Naive thymus-derived CD8-positive, alpha-beta T cell (primary cell): ENCODE measurements at places on chromosomes 11 and 22. TPM values are rescaled to one million over a fixed set of nuclear protein-coding genes. Genes with fewer than 3 reads are reported as not detected.

The MRGPRF gene
- polyA plus RNA-seq = not detected

The MLC1 gene
- 0.12 TPM for polyA plus RNA-seq

The CTSW gene
- 495 TPM for polyA plus RNA-seq

The MOGAT2 gene
- not detected for polyA plus RNA-seq

The PACSIN3 gene
- polyA plus RNA-seq = not detected

GRCh38 chr11:120073196-120073595 is 64.7 kb downstream of the TRIM29 start:
- no peaks in the 10 kb centered on the region for H3K36me3 ChIP-seq
- H3K27me3 ChIP-seq = peaks cover 26% of the 10 kb centered on the region
- peaks cover 2% of the 10 kb centered on the region for H3K4me1 ChIP-seq
- no peak for DNase-seq
- no peak overlapping the region for H3K27ac ChIP-seq

- H3K4me1 ChIP-seq = peaks cover 8% of the 10 kb centered on the region
- H3K27ac ChIP-seq = no peak overlapping the region
- DNase-seq = no peak
- H3K27me3 ChIP-seq = peaks cover under 1% of the 10 kb centered on the region
- no peak overlapping the region for H3K4me3 ChIP-seq
- H3K36me3 ChIP-seq = no peaks in the 10 kb centered on the region
Measured at GRCh38 chr22:22929381-22930221, 42.0 kb downstream of the IGLL5 start.

DNA sequence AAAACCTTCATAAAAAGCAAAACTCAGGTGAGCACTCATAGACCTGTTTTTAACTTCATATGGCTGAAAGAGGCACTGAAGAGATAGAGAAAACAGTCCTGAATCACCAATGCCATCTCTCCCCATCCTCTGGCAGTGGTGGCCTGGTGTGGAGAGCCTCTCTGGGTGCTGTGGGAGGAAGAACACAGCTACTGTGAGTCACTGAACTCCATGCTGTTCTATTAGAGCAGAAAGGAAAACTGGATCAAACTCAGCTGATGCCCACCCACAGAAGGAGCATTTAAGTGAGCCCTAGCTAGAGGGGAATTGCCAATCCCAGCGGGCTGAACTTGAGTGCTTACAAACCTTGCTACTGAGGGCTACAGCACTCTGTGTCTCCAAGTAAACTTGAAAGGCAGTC is 115.3 kb upstream of the SESN3 start:
- H3K27ac ChIP-seq = no peak overlapping the region
- peaks cover 16% of the 10 kb centered on the region for H3K36me3 ChIP-seq
- no peaks in the 10 kb centered on the region for H3K4me1 ChIP-seq
- no peaks in the 10 kb centered on the region for H3K27me3 ChIP-seq
- DNase-seq = no peak

- no peak for DNase-seq
- H3K36me3 ChIP-seq = no peaks in the 10 kb centered on the region
- peaks cover 2% of the 10 kb centered on the region for H3K27me3 ChIP-seq
- peaks cover 2% of the 10 kb centered on the region for H3K4me1 ChIP-seq
- H3K4me3 ChIP-seq = no peak overlapping the region
- H3K27ac ChIP-seq = no peak overlapping the region
Measured at GRCh38 chr11:112792070-112792469, 169.2 kb upstream of the NCAM1 start.

- H3K4me1 ChIP-seq = peaks cover 19% of the 10 kb centered on the region
- no peak for DNase-seq
- no peaks in the 10 kb centered on the region for H3K36me3 ChIP-seq
Measured at GRCh38 chr11:75503531-75504099, 22.1 kb downstream of the GDPD5 start.

GRCh38 chr11:78338138-78338537 is 79.5 kb downstream of the GAB2 start:
- H3K4me1 ChIP-seq = no peaks in the 10 kb centered on the region
- H3K36me3 ChIP-seq = no peaks in the 10 kb centered on the region
- H3K27ac ChIP-seq = no peak overlapping the region
- H3K4me3 ChIP-seq = no peak overlapping the region
- no peak for DNase-seq

DNA sequence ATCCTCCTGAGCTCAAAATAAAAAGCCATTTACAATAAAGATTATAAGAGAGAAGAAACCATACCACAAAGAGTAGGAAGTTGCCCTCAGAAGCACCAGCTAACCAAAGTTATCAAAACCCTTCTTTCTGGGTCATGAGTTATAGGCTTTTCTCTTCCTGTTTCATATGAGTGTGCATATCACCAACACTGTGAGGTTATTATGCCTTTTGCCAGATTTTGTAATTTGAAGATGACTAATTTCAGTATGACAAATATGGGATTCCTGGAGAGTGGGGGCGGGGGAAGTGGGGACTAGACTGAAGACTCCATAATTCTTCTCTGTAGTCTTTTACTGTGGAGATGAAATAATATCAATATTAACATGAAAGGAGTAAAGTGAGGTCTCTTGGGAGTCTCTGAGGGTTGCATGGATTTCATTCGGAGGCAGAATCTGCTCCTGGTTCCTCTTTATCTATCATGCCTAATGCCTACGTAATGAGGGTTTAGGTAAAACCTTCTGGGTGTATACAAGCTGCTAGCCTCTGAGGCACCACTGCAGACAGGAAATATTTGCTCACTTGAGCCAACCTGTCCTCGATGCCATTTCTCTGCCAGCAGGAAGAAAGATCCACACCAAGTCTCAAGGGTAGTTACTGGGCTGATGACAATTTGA is 2.1 kb downstream of the LPXN start:
- DNase-seq = peak; percentile 44
- H3K27ac ChIP-seq = peak overlapping the region; percentile 100
- peaks cover 76% of the 10 kb centered on the region for H3K4me1 ChIP-seq
- H3K4me3 ChIP-seq = peak overlapping the region; percentile 96

DNA sequence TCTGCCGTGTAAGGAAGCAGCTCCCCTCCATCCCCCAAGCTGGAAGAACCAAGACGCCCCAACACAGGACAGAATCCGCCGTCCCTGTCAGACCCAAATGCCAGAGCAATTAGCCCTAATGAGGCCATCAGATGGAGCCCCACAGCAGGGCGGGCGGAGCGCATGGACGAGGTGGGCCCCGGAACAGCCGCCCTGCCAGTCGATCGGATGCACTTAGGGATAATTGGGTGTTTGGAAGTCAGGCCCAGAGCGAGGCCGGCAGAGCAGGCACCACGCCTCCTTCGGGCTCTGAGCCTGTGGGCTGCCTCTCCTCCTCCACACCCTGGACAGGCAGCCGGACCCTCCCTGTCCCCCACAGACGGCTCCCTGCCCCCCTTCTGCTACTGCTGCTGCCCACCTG is 5.5 kb upstream of the TH start:
- H3K27me3 ChIP-seq = no peaks in the 10 kb centered on the region
- H3K27ac ChIP-seq = no peak overlapping the region
- H3K36me3 ChIP-seq = no peaks in the 10 kb centered on the region
- peaks cover 2% of the 10 kb centered on the region for H3K4me1 ChIP-seq
- DNase-seq = no peak

- H3K4me1 ChIP-seq = peaks cover 34% of the 10 kb centered on the region
- no peak overlapping the region for H3K4me3 ChIP-seq
- no peak overlapping the region for H3K27ac ChIP-seq
- H3K27me3 ChIP-seq = no peaks in the 10 kb centered on the region
Measured at GRCh38 chr11:94549146-94549545, 5.4 kb downstream of the FUT4 start.

DNA sequence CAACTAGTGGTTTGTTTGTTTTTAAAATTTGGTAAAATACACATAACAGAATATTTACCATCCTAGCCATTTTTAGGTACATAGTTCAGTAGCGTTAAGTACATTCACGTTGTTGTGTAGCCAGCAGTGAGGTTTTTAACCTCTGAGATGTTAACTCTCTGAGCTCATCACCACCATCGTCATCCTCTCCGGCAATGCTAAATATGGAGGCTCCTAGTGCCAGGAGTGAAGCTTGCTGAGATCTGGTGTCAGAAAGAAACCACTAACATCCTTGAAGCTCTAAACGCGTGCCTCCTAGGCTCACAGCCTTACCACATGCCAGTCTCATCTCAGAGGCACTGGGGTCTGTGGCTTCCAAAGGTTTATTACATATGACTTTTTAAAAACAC is 330.2 kb upstream of the B3GAT1 start:
- no peaks in the 10 kb centered on the region for H3K36me3 ChIP-seq
- no peak overlapping the region for H3K27ac ChIP-seq
- H3K27me3 ChIP-seq = peaks cover 16% of the 10 kb centered on the region

- H3K27me3 ChIP-seq = no peaks in the 10 kb centered on the region
- no peaks in the 10 kb centered on the region for H3K36me3 ChIP-seq
- H3K4me3 ChIP-seq = peak overlapping the region; percentile 93
- peak; percentile 86 for DNase-seq
- H3K27ac ChIP-seq = peak overlapping the region; percentile 99
- peaks cover 57% of the 10 kb centered on the region for H3K4me1 ChIP-seq
Measured at GRCh38 chr22:30265823-30266444, 717 bp downstream of the OSM start.

DNA sequence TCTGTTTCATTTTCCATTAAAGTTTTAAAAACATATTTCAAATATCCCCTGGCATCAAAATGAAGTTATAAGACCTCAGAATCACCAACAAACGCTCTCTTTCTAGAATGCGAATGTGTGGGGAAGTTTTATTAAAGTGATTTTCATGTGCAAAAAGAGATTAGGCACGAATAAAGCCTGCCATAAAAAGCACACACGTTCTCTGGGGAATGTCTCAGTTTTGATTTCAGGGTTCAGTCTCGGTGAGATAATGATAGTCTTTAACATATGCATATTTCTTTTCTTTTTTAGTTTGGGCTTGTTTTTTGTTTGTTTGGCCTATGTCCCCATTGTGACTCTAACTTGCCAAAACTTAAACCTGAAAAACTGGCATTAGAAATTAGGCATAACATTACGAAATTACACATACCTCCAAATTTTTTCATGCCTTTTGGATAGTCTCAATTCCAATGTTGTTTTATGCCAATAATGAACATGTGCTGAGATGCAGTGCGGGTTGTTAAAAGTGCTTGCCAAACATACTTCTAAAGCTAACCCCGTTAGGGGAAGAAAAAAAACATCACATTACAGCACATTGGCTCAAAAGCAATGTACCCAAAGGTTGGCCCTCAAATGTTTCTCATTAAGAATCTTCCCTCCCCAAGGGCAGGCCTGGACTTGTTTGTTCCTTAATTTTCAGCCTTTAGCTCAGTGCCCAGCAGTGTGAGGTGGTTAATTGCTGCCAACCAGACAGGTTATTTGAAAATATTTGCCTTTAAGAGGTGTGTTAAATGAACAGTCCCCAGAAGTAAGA is 33.2 kb upstream of the FBLN1 start:
- H3K36me3 ChIP-seq = peaks cover 6% of the 10 kb centered on the region
- H3K4me3 ChIP-seq = no peak overlapping the region
- no peak overlapping the region for H3K27ac ChIP-seq
- no peak for DNase-seq
- peaks cover 3% of the 10 kb centered on the region for H3K4me1 ChIP-seq

DNA sequence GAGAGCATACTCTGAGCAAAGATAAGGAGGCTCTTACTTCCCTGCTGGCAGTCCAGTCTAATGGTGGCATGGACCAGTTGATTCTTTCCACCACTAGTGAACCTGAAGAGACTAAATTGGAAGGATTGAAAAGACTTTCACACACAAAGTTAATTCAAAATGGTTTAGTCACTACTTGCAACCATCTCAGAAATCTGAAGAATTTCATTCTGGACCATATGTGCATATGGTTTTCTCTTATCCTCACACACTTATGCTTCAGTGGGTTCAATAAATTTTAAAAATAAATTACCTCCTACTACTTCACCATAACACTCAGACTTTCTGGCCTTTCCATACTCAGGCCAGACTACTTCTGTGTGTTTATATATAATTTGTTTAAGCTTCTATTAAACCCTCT is 44.7 kb downstream of the CADM1 start:
- no peaks in the 10 kb centered on the region for H3K4me1 ChIP-seq
- no peaks in the 10 kb centered on the region for H3K36me3 ChIP-seq
- no peak overlapping the region for H3K27ac ChIP-seq
- DNase-seq = no peak

DNA sequence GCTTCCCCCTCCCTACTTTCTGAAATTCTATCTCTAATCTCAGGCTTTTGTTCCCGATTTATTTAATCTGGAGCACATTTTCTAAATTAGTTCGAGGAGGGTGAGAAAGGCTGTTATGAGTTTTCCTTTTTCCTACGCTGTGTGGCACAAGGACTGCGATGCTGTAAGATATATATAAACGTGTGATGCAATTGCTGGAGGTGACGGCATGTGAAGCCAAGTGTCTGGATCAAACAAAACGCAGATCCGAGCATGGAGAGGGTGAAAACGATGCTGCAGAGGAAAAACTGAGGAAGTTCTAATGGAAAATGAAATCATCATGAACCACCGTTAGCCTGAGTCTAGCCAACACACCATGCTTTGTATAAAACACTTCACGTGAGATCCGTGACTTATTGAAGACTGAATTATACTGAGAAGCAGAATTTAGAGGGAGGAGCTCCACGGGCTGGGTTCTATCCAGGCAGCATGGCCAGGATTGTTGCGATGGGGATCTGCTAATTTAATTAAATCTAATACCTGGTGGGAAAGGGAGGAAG is 4.4 kb downstream of the PKNOX2 start:
- peaks cover 12% of the 10 kb centered on the region for H3K4me1 ChIP-seq
- peaks cover 8% of the 10 kb centered on the region for H3K36me3 ChIP-seq
- H3K4me3 ChIP-seq = no peak overlapping the region
- H3K27ac ChIP-seq = no peak overlapping the region
- DNase-seq = no peak

- no peak overlapping the region for H3K27ac ChIP-seq
- no peak overlapping the region for H3K4me3 ChIP-seq
- no peaks in the 10 kb centered on the region for H3K4me1 ChIP-seq
Measured at GRCh38 chr22:23598805-23599518, 18.9 kb upstream of the IGLL1 start.

DNA sequence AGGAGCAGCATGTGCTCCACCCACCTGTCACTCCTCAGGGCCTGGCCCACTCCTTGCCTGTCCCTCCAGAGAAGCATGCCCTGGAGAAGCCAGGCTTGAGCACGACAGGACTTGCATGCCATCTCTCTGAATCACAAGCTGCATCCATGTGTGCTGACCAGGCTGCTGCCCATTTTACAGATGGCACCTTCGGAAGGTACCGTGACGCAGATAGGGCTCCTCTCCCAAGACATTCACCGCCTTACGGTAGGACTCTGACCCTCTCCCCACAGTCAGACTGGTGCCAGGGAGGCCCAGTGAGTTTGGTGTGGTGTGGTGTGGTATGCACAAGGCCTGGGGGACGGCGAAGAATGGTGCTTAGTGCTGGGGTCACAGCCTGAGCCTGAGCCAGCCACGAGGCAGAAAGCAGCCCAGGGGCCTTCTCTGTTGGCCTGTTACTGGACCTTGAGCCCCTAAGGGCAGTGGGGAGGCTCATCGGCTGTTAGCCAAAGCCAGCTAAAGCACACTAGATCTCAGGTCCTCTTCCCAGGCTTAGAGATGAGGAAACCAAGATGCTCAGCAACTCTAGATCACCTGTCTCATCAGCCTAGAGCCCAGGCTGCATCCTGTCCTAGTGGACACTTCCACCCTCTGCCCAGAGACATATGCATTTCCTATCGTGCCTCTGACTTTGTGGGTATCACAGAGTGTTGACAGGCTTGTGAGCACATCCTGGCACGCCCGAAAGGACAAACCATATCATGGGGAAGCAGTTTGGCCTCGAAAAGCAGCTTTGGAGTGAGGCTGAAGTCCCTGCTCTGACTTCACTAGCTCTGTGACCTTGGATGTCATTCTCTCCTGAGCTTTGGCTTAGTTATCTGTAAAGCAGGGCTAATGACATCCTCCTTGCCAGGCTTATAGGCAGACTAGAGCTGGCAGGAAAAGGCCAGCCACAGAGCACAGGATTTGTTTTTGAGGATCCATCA is 17.8 kb downstream of the CYB5R2 start:
- H3K4me1 ChIP-seq = no peaks in the 10 kb centered on the region
- H3K27ac ChIP-seq = no peak overlapping the region
- H3K36me3 ChIP-seq = peaks cover 17% of the 10 kb centered on the region
